AG04449 (cell line): ENCODE measurements at places on chromosomes 4 and X.

DNA sequence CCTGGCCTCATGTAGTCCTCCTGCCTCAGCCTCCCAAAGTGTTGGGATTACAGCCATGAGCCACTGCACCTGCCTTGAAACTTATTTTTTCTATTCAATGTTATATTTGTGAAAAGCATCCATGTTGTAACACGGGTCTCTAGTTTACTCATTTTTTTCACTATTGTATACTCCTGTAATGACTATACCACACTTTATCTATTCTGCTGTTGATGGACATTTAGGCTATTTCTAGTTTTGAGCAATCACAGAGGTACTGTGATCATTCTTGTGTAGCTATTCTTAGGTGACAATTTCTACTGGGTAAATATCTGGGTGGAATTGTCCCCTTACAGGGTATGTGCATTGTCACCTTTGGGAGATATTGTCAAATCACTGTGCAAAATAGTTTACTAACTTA, 3.6 kb downstream of the DRP2 start:
- no peak for DNase-seq

DNA sequence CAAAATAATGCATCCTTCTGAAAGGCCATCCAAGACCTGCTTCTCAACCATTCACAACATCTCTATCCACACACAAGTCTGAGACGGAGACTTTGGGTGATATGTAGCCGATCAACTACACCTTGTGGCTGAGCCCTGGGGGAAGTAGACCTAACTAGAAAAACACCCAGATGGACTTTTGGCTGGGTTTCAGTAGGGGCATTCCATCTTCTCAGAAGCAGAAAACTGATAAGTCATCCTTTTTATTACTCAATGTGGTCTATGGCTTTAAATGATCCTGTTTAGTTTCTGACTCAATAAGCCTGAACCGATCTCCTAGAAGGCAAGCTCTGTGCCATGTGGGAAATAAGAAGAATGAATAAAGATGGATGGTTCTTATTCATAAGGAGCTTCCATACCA, 82.5 kb upstream of the AFF2 start:
- DNase-seq = no peak

- no peak for DNase-seq
These were observed 120.3 kb downstream of the PDE5A start for GRCh38 chr4:119508281-119508680.

DNA sequence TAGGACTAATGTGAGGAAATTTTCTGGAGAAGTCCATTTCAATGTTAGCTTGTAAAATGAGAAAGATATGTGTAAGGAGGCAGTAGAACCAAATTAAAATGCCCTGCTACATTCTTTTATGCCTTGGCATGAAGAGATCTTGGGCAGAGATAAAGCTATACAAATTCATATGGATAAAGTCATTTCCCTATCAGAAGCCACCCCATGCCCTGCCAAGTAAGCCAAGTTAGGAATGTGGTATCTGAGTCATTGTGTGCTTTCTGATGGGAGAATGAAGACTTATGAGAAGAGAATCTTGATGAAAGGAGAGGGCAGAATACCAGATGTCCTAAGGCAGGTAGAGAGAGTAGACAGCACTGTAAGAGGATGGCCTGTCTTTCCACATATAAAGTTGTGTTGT, 83.7 kb downstream of the TEX13A start:
- no peak for DNase-seq

DNA sequence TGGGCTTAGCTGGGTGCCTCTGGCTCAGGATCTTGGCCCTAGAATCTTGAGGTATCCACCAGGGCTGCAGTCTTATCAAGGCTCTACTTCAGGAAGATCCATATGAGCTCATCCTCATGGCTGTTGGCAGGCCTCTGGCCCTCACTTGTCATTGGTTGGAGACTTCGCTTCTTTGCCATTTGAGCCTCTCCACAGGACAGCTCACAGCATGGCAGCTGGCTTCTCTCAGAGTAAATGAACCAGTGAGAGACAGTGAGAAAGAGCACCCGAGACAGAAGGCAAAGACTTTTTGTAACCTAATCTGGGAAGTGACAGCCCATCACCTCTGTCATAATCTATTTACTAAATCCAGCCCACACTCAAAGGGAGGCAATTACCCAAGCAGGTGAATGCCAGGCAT, 236.8 kb downstream of the GPAT3 start:
- no peak for DNase-seq

DNA sequence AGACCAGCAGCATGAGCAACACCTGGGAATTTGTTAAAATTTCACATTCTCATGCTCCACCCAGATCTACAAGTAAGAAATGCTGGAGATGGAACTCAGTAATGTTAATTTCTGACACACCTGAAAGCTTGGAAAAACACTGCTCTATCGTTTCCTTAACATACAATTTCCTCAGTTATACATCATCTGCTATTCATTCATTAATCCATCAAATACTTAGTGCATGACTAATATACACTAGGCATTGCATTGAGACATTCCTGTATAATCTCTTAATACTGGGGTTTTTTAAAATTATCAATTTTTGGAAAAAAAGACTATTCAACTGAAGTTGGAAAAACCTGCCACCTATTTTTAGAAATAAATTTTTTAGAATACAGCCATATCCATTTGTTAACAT, 106.1 kb downstream of the CHM start:
- DNase-seq = no peak

- no peak for DNase-seq
These were observed 39.6 kb upstream of the TMEM150C start for GRCh38 chr4:82601242-82602015.

- no peak for DNase-seq
These were observed 106.6 kb downstream of the NSUN7 start for GRCh38 chr4:40856277-40856839.

- DNase-seq = no peak
These were observed 98.1 kb upstream of the JADE1 start for GRCh38 chr4:128711361-128711760.
